Stimulated activated CD4-positive, alpha-beta T cell treated with anti-CD3 and anti-CD28 coated beads, Interleukin-4, amount 100 ng/mL, for 1 hour (primary cell): ENCODE measurements at places on chromosomes 7 and 10.

GRCh38 chr7:90671571-90671970, 75.5 kb downstream of the CDK14 start:
- no peak for DNase-seq

GRCh38 chr7:132393789-132394261, 182.4 kb downstream of the PLXNA4 start:
- no peak for DNase-seq

DNA sequence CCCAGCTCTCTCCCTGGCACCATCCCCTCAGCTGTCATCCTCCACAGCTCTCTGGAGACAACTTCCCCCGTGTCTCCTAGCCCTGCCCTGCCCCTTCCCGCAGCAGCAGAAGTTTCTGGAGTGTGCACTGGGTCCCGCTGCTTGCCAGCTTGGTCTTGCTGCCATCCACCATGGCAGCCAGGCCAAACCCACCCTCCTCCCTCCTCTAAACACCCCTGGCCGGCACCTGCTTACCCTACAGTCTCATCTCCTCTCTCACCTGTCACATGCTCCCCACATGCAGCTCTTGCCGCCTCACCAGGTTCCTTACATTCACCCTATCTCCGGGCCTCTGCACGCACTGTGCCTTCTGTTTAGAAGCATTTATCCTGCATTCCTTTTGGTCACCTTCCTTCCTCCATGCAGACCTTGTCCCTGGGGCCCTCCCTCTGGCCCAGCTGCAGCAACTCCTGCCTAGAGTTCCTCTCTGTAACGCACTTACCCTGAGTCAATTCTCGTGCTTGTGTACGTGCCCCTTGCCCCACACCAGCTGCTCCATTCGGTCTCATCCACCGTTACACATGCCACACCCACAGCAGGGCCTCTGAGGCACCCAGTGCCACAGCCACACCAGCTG, 93.9 kb upstream of the RET start:
- DNase-seq = no peak

- no peak for DNase-seq
Measured at GRCh38 chr10:7485244-7485556, 74.4 kb upstream of the SFMBT2 start.

DNA sequence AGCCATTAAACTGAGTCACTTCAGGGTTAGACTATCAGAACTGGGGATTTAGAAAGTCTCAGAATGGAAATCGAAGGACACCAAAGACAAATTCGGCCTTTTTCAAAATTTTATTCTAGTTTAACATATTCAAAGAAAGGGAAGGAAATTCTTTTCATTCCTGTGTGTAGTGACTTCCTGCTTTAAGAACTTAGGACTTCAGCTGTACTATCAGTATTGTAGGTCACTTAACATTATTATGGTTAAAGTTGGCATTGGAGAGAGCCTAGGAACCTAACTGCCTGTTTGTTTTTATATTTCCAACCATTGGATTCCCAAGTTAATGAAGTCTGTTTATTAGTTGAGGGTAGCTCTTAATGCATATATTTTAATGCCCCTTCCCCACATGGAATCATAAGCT, 63.7 kb downstream of the PTEN start:
- DNase-seq = no peak

GRCh38 chr10:21285207-21285606, 240.3 kb downstream of the SKIDA1 start:
- DNase-seq = no peak

DNA sequence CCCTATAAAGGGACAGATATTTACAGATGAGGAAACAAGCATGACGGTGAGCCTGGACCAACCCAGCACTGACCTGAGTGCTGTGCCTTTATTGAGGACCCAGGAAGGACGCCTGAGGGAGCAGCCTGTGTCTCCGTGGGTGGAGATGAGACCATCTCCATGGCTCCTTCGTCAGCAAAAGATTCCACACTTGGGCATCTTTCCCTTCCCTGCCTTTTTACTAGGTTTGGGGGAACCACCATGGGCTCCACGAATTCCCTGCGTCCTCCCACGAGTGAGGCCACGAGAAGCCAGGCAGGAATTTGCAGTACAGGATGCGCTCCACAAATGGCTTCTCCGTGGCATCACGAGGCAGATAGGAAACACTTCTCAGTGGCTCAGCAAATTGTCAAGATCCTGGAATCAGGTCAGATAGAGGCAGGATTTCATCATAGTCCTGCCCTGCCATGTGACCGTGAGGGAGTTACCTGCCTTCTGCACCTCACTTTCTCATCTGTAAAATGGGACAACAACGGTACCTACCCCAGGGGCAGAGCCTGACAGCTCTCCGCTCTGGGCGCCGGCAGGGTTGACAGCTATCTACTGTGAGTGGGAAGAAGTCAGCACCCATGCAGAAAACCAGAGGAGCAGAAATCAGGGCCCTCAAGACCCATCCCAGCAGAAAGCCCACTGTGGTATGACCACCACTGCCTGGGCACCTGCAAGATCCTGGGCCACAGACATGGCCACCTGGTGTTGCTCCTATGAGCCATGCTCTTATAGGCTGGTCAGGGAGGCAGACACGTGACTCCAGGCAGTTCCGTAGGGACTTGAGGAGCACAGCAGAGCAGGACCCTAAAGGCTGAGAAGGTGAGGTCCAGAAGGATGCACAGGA, 80.1 kb downstream of the GRID1 start:
- no peak for DNase-seq

GRCh38 chr7:15113752-15114151, 211.2 kb upstream of the DGKB start:
- no peak for DNase-seq

- no peak for DNase-seq
Measured at GRCh38 chr10:17659365-17659764, 15.4 kb downstream of the STAM start.

- DNase-seq = no peak
Measured at GRCh38 chr7:5050676-5051075, 5.0 kb downstream of the RBAK start.

- DNase-seq = no peak
Measured at GRCh38 chr7:151987748-151988529, 31.7 kb downstream of the GALNTL5 start.

DNA sequence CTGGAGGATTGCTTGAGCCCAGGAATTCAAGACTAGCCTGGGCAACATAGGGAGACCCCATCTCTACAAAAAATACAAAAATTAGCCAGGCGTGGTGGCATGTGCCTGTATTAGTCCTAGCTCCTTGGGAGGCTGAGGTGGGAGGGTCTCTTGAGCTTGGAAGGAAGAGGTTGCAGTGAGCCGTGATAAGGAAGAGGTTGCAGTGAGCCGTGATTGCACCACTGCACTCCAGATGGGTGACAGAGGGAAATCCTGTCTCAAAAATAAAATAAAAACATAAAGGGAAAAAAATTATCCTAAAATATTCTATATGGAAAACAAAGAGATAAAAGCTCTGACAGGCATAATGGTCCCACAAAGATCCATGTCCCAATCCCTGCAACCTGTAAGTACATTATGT, 87.9 kb upstream of the KAT6B start:
- DNase-seq = no peak

GRCh38 chr10:79239275-79239779, 107.9 kb upstream of the PPIF start:
- no peak for DNase-seq

DNA sequence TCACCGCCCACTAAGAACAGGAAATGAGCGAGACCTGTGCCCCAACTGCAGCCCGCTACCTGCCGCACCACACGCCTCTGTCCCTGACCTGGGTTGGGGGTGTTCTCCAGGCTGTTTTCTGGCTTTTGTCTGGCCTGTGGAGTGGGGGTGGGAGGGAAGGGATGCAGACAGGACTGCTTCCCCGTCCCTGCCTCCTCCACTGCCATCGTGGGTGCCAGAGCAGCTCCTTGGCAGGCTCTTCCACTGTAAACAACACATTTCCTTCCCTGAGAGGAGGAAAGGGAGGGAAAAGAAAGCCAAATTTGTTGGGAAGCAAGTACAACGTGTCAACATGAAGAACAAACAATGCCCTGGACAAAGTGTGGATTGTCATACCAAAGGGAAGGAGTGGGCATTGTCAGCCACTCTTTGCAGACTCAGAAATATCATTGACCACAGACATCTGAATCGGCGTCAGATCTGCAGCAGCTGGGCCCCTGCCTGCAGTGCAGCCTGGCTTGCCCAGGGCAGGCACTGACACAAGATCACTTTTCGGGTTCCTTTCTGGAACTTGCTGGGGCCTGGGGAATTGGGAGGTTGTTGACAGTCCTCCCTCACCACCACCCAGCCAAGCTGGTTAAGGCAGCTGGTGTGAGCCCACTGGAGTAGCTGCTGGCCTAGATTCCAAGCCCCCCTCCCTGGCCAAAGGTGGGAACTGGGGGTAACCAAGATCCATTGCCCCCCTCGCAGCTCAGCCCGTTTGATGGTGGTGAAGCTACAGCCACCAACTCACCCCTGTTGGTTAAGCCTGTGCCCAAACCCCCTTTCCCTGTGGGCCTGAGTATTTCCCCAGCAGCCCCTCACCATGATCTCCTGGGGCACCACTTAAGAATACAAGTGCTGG, 22.6 kb upstream of the TRIM8 start:
- no peak for DNase-seq

DNA sequence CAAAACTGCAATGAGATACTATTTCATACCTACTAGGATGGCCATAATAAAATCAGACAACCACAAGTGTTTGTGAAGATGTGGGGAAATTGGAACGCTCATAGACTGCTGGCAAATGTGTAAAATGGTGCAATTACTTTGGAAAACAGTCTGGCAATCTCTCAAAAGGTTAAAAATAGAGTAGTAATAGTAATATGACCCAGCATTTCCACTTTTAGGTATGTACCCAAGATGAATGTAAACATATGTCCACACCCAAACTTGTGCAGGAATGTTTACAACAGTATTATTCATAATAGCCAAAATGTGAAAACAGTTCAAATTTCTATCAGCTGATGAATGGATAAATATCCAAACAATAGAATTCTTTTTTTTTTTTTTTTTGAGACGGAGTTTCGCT, 731.6 kb upstream of the ANKRD30A start:
- no peak for DNase-seq

GRCh38 chr10:99396471-99396870, 34.0 kb downstream of the GOT1 start:
- DNase-seq = no peak

DNA sequence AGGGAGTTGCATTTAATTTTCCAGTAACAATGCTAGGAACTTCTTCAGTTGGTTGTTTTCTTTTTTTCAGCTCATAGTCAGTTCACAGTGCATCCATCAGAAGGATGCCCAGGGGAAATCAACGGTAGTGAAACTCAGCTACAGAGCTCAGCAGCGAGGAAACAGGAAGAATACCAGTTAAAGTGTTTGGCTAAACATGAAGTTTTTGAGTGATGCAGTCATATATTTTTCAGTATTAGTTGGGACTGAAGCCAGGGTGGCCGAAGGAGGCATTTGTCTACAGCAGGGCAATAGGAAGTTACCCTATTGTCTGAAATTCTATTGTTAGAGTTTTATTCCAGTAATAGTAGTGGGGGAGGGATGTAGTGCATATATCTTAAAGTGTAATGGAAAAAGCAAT, 45.3 kb upstream of the MALRD1 start:
- DNase-seq = no peak

DNA sequence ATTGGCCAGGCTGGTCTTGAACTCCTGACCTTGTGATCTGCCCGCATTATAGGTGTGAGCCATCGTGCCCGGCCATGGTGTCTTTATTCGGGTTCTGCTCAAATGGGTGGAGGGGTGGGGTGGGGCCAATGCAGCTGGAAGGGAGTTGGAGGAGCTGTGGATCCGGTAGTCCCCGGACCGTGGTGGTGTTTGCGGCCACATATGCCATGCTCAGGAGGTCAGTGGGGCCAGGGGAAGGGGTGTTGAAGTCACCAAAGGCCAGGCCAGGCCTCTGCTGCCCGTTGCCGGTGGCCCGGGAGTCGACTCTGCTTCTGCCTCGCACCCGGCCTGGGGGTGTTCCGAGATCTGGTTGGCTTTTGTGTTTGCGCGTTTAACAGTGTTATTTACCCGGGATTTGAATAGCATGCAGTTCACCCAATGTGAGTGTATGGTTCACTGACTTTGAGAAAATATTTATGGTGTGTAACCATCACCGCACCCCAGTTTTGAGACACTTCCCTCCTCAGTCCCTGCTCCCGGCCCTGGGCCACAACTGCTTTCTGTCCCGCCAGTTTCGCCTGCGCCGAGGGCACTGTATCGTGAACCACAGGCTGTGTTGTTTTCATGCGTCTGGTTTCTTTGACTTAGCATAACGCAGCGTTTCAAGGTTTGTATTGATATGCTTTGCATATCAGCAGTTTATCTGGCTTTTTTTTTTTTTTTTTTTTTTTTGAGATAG, 10.7 kb downstream of the INPP5A start:
- DNase-seq = no peak

GRCh38 chr7:142134909-142135308, 23.4 kb downstream of the MGAM2 start:
- DNase-seq = no peak

- no peak for DNase-seq
Measured at GRCh38 chr7:132066761-132067171, 509.5 kb downstream of the PLXNA4 start.

- DNase-seq = no peak
Measured at GRCh38 chr7:158951725-158952124, 95.4 kb downstream of the DYNC2I1 start.

DNA sequence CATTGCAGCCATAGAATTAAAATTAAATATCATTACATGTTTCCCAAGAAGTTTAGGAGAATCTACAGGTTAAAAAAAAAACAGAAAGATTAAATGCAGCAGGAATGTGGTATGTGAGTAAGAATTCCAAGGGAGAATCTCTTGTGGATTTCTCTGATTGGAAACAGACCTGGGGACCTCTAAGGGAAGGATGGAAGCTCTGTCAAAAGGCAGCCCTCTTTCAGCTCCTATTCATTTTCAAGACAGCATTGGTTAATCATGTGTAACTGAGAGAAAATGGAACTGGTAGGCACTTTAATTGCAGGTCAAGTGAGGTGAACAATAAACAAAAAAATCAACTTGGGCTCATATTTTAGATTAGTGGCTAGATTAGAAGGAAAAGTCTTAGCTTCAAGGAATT, 81.4 kb upstream of the MTPN start:
- no peak for DNase-seq

- no peak for DNase-seq
Measured at GRCh38 chr10:122550983-122551382, 9.6 kb upstream of the DMBT1 start.

- DNase-seq = no peak
Measured at GRCh38 chr10:97547962-97548361, 24.6 kb upstream of the ANKRD2 start.

GRCh38 chr7:99453105-99453504, 12.9 kb downstream of the ATP5MF start:
- no peak for DNase-seq

DNA sequence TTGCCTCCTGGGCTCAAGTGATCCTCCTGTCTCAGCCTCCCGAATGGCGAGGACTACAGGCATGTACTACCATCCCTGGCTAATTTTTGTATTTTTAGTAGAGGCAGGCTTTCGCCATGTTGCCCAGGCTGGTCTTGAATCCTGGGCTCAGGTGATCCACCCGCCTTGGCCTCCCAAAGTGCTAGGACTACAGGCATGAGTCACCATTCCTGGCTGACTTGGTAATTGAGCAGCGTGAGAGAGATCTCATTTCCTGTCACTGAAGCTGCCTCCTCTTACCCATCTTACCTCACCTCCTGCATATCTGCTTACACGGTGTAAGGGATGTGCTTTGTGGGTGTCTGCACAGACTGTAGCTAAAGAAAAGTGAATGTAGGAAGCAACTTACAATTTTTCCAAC, 9.7 kb downstream of the IFIT3 start:
- peak; percentile 13 for DNase-seq

- no peak for DNase-seq
Measured at GRCh38 chr7:118478931-118479330, 254.4 kb downstream of the ANKRD7 start.
